ENCODE measurements at places on chromosomes 11 and 22.

GRCh38 chr22:25357606-25358420 lies 138.4 kb downstream of the CRYBB2 start:
- no peak for DNase-seq

- no peak for DNase-seq
These were observed 1.8 kb upstream of the MYO7A start for GRCh38 chr11:77126156-77126775.

DNA sequence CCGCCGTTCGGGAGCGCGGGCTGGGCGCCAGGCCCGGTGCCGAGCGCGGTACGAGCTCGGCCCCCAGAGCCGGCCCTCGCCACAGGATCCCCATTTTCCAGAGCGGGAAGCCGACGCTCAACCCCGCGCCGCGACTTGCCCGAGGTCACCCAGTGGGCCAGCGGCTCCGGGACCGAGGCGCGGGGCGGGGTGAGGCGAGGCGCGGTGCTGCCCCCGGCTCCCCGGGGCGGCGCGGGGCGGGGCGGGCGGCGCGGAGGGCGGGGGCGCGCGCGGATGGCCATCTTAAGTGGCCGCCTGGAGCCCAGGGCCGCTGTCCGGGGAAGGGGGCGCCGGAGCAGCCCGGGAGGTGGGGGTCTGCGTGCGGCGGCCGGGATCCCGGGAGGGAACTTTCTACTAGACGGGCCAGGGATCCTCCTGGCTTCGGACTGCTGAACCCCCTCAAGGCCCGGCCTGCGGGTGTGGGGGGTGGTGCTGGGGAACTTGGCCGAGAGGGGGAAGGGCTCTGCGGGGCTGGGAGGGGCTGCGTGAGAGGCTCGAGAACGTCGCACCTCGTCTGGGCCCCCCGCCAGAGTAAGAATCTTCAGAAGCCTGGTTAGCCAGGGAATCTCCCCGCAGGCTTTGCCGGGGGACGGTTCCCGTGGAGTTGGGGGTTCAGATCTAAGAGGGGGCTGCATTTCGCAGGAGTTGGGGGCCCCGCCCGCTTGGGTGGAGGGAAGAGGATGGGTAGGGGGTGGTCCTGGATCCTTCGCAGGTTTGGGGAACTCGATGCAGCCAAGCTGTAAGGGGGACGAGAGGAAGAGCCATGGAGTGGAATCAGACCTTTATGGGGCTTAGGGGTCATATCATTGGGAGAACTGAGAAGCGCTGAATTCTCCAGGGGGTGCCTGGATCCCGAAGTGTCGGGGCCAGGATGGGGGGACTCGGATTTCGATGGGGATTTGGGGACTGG lies 678 bp upstream of the INPPL1 start:
- peak; percentile 81 for DNase-seq

DNA sequence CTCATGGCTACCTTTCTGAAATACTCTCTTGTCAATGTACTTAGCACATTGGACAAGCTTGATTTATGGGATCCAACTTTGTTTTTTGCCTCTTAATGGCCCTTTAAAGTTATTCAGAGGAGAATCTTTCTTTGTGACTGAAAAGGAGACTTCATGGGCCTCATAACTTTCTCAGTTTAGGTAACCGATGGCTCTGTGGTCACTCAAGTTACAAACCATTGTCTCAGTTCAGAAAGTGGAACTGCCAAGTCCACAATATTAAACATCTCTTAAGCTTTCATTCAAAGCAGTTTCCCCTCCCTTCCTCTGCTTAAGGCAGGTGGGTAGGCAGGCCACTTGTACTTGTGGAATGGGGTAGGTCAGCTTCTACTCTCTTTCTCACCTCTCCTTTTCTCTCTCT lies 12.3 kb upstream of the ARL14EP start:
- no peak for DNase-seq

DNA sequence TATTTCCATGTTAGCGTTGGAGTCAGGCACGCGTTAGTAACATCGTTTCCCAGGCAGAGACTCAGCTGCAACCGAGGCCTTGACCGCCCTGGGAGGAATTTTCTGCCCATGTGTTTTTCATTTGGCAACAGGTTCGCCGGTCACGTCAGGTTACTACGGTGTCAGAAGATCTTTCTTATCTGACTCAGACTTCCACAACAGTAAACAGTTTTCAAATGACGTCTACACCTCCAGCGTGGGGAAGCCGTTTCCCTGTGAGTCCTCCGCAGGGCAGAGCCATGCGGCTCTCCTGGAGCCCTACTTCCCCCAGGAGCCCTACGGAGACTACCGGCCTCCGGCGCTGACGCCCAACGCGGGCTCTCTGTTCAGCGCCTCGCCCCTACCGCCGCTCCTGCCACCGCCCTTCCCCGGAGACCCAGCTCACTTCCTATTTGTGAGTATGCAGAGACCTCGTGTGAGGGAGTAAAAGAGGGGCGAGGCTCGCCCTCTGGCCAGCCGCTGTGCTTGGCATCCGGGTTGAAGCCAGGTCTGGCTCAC lies 14.3 kb upstream of the POU2AF3 start:
- peak; percentile 37 for DNase-seq

GRCh38 chr22:22752556-22753477 lies 108.4 kb downstream of the GGTLC2 start:
- peak; percentile 65 for DNase-seq

- no peak for DNase-seq
These were observed 71.4 kb downstream of the BUD13 start for GRCh38 chr11:116701297-116701801.

DNA sequence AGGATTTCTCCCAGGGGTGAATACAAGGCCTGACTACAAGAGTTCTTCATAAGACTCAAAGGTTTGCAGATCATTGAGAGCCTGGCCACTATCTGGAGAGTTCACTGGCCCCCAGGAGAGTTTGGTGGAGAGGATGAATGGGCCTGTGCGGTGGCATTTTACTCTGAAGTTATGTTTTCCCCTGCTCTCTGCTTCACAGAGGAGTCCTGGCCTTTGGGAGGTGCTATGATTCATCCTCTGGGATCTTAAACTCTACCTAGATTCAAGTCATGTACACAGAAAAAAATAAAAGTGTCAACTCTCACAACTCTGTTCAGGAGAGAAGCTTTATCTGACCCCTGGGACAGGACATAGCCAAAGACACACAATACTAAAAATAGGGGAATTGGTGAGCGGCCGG lies 159.1 kb upstream of the CARD18 start:
- no peak for DNase-seq

- DNase-seq = no peak
These were observed 69.7 kb downstream of the RAB38 start for GRCh38 chr11:88105526-88105925.

- DNase-seq = no peak
These were observed 135.7 kb downstream of the NECTIN1 start for GRCh38 chr11:119593346-119593745.

Measured in B cell (primary cell).